ENCODE measurements at places on chromosomes 2 and 18. TPM values are rescaled to one million over a fixed set of nuclear protein-coding genes. Genes with fewer than 3 reads are reported as not detected.

Gene ELOA2
- not detected for polyA plus RNA-seq

Gene DARS1
- 37.9 TPM for polyA plus RNA-seq

Gene LAMA1
- 8.0 TPM for polyA plus RNA-seq

Gene MAPK4
- 12.7 TPM for polyA plus RNA-seq

Gene MOB4
- 81.5 TPM for polyA plus RNA-seq

Gene CNTNAP5
- polyA plus RNA-seq = 19.3 TPM

Gene ERFE
- not detected for polyA plus RNA-seq

Gene ABCA12
- polyA plus RNA-seq = not detected

Gene NBAS
- 35.8 TPM for polyA plus RNA-seq

Gene KLHL29
- 48.4 TPM for polyA plus RNA-seq

Gene MLPH
- polyA plus RNA-seq = not detected

Gene VSNL1
- polyA plus RNA-seq = 64.1 TPM

Gene COLEC12
- polyA plus RNA-seq = 0.76 TPM

Gene TUBA4B
- polyA plus RNA-seq = not detected

Gene MYO3B
- polyA plus RNA-seq = 0.11 TPM

Gene FAM124B
- not detected for polyA plus RNA-seq

Gene SLC14A1
- not detected for polyA plus RNA-seq

Gene ALPG
- not detected for polyA plus RNA-seq

Gene IL37
- not detected for polyA plus RNA-seq

Gene KCNK3
- 14.0 TPM for polyA plus RNA-seq

Gene MBP
- polyA plus RNA-seq = 1.6 TPM

Gene FOXI3
- not detected for polyA plus RNA-seq

Gene CRACDL
- 0.85 TPM for polyA plus RNA-seq

Gene NCOA1
- 21.4 TPM for polyA plus RNA-seq

Gene POTEC
- polyA plus RNA-seq = not detected

Gene CD8B
- polyA plus RNA-seq = not detected

Gene CFC1B
- not detected for polyA plus RNA-seq

Gene MSH2
- 105 TPM for polyA plus RNA-seq

Gene TBR1
- 4.5 TPM for polyA plus RNA-seq

Gene LIMS3
- polyA plus RNA-seq = 2.7 TPM

Gene CABYR
- 6.9 TPM for polyA plus RNA-seq

Gene CROCC2
- not detected for polyA plus RNA-seq

Gene SERPINB13
- not detected for polyA plus RNA-seq

Gene TIGD1
- 29.9 TPM for polyA plus RNA-seq

Gene SNORC
- polyA plus RNA-seq = 0.68 TPM

Gene SERPINB12
- not detected for polyA plus RNA-seq

Gene UBE2F
- polyA plus RNA-seq = 94.1 TPM

Gene KYNU
- 0.18 TPM for polyA plus RNA-seq

Gene LYPD6
- polyA plus RNA-seq = 2.3 TPM

Gene VPS54
- 35.3 TPM for polyA plus RNA-seq

Gene APCDD1
- polyA plus RNA-seq = 1.1 TPM

Gene CFAP65
- 1.7 TPM for polyA plus RNA-seq

Gene ADD2
- polyA plus RNA-seq = 52.5 TPM

All from neural cell (in vitro differentiated cells).